Articular chondrocyte of knee joint (primary cell): ENCODE measurements at places on chromosomes 12 and 14. TPM values are rescaled to one million over a fixed set of nuclear protein-coding genes. Genes with fewer than 3 reads are reported as not detected.

TAS2R42 gene
- total RNA-seq: not detected in 2 replicates

TBX5 gene
- total RNA-seq: 4.4 and 5.5 TPM in 2 replicates

CEP170B gene
- total RNA-seq: 14.7 and 17.0 TPM in 2 replicates

DLK1 gene
- 0.22 and 0.39 TPM in 2 replicates for total RNA-seq

MYBPC1 gene
- not detected in 2 replicates for total RNA-seq

VSIG10 gene
- total RNA-seq: 26.9 and 27.1 TPM in 2 replicates

CCDC196 gene
- total RNA-seq: not detected in 2 replicates

MYF6 gene
- not detected in 2 replicates for total RNA-seq

SIX1 gene
- total RNA-seq: 63.4 and 95.4 TPM in 2 replicates

TMPRSS12 gene
- total RNA-seq: not detected in 2 replicates

KIF5A gene
- under 0.01 and 0.22 TPM in 2 replicates for total RNA-seq

MYH7 gene
- total RNA-seq: not detected in 2 replicates

SETD3 gene
- total RNA-seq: 56.1 and 62.2 TPM in 2 replicates

ESR2 gene
- total RNA-seq: 0.11 and 0.13 TPM in 2 replicates

DHRS1 gene
- total RNA-seq: 11.9 and 12.6 TPM in 2 replicates

OR4E2 gene
- total RNA-seq: not detected in 2 replicates

C1S gene
- 381 and 511 TPM in 2 replicates for total RNA-seq

PAPLN gene
- total RNA-seq: 15.0 and 15.4 TPM in 2 replicates

PLEK2 gene
- total RNA-seq: 0.54 TPM in 1 of 2 replicates, not detected in the other

SRSF5 gene
- 155 and 217 TPM in 2 replicates for total RNA-seq

WSB2 gene
- total RNA-seq: 93.8 and 98.9 TPM in 2 replicates

RSRC2 gene
- total RNA-seq: 58.1 and 73.3 TPM in 2 replicates
